Fibroblast of lung (primary cell): ENCODE measurements at places on chromosomes 1 and 21. TPM values are rescaled to one million over a fixed set of nuclear protein-coding genes. Genes with fewer than 3 reads are reported as not detected.

The CHI3L1 gene
- polyA plus RNA-seq = 4.2 and 42.8 TPM in 2 replicates

The GCSAML gene
- not detected in 2 replicates for polyA plus RNA-seq

GRCh38 chr1:81554534-81554933 lies 246.2 kb upstream of the ADGRL2 start:
- no peak for DNase-seq

DNA sequence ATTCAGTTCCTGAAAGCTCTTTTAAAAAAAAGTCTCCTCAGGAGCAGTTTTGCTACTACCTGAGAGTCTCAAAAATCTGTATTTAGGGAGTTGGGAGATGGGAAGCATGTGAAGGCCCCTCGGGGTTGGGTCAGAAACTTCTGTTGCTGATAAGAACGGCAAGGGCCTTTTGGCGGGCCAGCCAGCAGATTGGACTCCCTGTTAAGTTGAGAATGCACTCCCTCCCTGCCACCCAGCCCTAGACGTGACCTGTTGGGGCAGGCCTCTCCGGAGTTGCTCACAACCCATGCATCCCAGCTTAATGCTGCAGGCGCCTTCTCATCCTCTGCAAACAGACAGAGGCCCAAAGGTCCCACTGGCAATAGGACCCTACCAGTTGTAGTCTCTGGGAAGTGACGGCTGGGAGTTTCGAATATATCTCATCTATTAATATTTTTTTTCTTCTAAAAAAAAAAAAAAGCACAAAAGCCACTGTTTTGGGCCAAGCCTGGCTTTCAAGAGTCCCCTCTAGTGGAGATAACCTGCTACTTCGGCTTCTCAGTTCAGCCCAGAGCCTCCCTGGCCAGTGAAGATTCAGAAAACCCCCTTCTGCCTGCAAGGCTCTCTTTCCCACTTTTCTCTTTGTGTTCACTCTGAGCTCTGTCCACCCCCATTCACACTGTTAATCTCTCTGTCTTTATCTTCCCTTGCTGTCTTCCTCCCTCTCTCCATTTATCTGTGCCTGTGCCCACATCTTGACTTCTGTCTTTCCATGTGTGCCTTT lies 5.3 kb downstream of the PLXNA2 start:
- DNase-seq = peak; percentile 74

DNA sequence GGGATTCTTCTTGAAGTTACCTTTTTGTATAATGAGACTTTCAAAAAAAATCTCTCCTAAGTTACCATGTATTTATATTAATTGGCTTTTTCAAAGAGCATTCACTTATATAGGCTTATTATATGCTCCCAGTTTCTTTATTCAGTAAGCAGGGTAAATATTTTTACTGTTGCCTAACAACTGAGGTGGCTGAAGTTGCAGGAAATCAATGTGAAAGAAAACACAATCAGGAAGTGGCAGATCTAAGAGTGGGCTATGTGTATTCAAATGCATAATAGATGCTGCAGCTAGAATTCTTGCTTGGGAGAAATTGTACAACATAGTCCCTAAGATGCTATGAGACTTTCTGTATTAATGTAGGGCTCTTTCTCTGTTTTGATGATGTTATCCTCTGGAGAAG lies 606.9 kb downstream of the NUF2 start:
- no peak for DNase-seq
